GM12892 (cell line): ENCODE measurements at places on chromosomes 12 and 14.

GRCh38 chr12:48119834-48120195 is 651 bp downstream of the PFKM start:
- DNase-seq: no peak

DNA sequence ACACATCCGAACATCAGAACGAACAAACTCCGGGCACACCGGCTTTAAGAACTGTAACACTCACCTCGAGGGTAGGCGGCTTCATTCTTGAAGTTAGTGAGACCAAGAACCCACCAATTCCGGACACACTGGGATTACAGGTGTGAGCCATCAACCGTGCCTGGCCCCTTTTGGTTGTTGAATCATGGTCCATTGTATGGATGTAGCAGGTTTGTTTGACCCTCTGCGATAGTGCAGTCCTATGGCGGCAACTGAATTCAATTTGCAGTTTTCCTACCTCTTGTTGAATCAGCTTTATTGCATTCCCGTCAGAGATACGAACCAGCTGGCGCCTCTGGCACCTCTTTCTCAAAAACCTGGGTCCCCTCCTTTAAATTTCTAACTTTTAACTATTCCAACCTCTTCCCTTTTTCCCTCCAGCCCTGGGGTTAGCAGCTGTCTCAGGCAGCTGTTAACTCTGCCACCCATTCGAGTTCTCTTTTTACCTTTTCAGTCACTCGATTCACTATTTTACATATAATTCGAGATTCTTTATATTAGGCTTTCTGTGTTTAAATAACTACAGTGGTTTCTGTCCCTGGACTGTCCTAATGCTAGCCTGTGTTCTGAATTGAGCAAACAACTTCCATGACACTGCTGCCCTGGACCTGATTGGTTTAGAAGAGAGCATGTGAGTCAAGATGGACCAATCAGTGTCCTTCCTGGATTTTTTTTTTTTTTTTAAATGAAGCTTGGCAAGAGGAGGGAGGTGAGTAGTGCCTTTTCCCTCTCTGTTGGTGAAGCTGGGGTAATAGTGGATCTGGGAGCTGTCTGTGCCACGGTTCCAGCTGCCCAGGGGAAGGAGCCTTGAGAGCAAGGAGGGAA is 261.5 kb downstream of the PCNX1 start:
- DNase-seq: no peak

DNA sequence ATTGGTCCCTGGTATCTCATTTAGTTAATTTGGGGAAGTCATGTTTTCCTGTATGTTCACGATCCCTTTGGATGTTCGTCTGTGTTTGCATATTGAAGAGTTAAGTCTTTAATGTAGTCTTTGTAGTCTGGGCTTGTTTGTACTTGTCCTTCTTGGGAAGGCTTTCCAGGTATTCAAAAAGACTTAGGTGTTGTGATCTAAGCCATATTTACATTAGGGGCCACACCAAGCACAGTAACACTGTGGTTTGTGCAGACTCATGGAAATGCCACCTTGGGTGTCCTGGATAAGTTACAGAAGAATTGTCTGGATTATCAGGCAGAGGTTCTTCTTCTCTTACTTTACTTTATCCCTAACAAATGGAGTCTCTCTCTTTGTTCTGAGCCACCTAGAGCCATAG is 380.3 kb downstream of the CCER1 start:
- DNase-seq: no peak

- no peak for DNase-seq
Observed at GRCh38 chr12:58703866-58704265, 216.4 kb downstream of the LRIG3 start.

GRCh38 chr12:117972301-117972700 is 3.5 kb upstream of the KSR2 start:
- no peak for DNase-seq

DNA sequence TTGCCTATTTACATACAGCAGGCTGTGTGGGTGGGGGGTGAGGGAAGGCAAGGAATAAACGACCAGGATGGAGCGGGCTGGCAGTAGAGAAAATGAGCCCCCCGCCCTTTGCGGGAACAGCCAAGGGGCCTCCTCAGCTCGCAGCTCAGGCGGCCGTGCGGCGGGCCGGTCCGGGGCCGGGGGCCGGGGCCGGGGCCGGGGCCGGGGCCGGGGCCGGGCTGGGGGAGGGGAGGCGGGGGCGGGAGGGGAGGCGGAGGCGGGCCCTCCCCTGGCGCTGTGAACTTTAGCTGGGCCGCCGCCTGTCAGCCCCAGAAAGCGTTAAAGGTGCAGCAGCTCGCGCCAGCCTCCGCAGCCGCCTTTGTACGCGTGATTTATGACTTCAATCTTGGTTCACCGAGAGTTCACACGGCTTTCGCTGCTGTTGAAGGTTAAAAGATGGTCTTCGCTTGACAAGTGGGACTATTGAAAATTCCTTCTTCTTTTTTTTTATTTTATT is 28.8 kb downstream of the HOXC4 start:
- no peak for DNase-seq

DNA sequence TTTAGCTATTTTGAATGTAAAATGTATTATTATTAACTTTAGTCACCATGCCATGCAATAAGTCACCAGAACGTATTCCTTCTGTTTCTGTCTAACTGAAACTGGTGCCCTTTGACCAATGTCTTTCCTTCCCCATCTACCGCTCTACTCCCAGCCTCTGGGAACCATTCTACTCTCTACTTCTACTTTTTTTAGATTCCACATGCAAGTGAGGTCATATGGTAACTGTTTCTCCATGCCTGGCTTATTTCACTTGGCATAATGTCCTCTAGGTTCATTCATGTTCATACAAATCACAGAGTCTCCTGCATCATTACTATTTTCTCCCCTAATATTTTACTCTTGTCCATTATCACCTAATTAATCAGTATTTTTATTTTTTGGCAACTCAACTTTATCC is 160.1 kb downstream of the TMX1 start:
- no peak for DNase-seq

GRCh38 chr12:120214626-120215356 is 13.9 kb upstream of the RPLP0 start:
- no peak for DNase-seq

GRCh38 chr12:128245121-128245520 is 21.8 kb upstream of the TMEM132C start:
- DNase-seq: no peak

- DNase-seq: no peak
Observed at GRCh38 chr14:36313898-36314297, 6.5 kb downstream of the MBIP start.

DNA sequence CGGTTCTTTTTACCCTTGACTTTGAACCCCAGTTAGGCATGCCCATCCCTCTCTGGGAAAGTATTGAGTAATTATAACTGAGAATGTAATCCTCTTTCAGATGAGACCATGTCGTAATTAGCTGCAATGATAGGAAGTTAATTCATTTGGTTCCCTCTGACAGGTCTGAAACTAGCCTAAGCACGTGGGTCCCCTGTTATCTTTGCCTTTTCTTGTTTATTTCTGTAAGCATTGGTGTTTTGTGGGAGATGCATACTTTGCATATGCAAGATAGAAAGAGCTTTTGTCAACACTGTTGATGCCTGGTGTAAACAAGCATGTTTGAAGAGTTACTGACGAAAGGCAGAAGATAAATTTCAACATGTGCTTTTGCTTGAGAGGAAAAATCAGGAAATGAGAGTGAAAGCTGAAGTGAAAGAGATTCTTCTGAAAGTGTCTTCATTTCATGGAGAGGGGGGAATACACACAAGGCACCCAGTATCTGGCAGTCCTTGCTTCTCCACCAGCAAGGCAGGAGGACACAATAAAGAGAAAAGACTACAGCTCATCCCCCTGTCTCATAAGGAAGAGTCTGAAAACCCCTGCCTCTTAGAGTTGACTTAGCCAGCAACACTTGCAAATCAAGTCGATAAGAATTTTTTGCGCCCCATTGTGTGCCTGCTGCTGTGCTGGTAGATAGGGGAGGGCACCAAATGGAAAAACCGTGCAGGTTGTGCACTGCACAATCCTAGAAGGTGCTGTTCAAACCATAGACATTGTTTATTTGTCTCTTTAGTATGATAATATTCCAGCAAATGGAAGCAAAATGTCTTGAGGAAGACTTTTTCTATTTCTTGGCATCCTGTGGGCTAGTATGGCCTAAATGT is 77.8 kb downstream of the SLC24A4 start:
- DNase-seq: no peak

- DNase-seq: no peak
Observed at GRCh38 chr14:104253901-104254353, 115.5 kb downstream of the KIF26A start.

GRCh38 chr14:84036840-84037239 is 1493.1 kb upstream of the FLRT2 start:
- no peak for DNase-seq

GRCh38 chr12:30030693-30031374 is 247.1 kb upstream of the TMTC1 start:
- no peak for DNase-seq

- DNase-seq: no peak
Observed at GRCh38 chr14:102150083-102150482, 10.4 kb downstream of the WDR20 start.

DNA sequence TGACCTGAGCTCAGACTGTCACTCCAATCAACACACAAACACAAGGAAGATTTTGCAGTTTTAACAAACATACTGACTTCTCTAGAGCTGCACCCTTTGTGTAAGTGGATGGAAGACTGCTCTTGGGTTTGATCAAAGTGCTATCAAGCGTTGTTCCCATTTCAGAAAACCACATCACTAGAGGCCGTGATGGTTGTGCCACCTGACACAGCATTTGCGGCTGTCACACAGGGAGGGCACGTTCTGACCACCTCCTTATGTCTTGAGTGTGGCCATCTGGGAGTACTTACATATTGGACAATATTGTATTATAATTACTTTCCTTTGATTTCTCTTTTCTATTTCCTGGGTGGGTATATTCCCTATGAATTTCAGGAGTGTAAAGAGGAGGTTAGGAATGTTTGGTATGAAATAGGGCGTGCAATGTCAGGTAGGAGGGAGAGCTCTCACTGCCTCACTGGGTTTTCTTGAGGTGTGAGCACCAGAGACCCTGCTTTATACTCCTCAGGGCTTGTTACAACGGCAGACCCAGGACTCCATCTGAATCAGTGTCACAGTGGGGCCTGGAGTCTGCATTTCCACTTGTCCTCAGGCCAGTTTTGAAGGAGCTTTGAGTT is 74.3 kb downstream of the SYNE3 start:
- DNase-seq: no peak

GRCh38 chr14:32545506-32546210 is 216.6 kb downstream of the AKAP6 start:
- no peak for DNase-seq

DNA sequence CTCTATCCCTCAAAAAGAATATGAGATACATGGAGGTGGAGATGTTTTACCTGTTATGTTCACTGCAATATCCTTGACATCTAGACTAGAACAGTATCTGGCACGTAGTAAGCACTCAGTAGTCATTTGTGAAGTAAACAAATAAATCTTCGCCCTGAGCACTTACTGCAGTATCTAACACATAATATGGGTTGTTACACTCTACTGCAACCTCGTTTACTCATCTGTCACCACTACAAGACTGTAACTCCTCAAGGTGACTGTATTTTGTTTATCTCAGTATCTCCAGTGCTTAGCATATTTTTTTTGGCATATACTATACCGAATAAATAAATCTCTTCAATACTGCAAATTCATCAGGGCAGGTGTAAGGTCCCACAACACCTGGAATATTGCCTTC is 66.1 kb downstream of the WASHC3 start:
- no peak for DNase-seq

GRCh38 chr14:56394826-56395530 is 184.6 kb upstream of the TMEM260 start:
- no peak for DNase-seq

GRCh38 chr12:131321988-131322387 is 368.3 kb downstream of the ADGRD1 start:
- DNase-seq: no peak

DNA sequence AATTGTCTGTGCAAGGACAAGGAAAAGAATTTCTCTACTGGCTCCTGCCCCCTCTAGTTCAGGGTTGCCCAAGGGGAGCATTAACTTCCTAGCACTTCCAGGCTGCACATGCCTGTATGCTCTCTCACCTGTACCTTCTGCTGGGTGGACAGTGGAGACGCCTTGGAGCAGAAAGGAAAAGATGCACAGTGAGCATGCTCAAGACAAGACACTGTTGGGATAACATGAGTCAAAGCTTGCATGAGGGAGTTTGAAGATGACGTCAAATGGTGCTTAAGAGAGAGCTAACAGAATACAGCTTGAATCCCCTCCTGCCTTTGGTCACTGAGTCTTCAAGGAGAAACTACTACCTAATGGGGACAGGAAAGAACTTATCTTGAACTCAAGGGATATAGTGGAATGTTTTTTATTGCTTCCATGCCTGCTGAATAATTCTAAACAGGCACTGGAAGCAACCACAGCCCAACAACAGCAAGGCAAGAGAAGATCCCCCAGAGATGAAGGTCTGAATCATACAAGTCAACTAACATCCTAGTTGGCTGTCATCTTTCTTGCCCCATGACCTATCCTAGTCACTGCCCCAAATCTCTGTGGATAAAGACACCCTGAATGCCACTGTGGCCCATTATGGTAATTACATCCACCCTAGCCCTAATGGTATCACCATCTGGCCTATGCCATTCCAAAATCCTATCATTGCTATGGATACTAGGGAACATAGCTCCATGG is 23.5 kb downstream of the RPS6KA5 start:
- no peak for DNase-seq

GRCh38 chr12:125652681-125653080 is 587.4 kb downstream of the AACS start:
- DNase-seq: no peak

GRCh38 chr12:88753066-88753465 is 172.8 kb upstream of the KITLG start:
- no peak for DNase-seq

- no peak for DNase-seq
Observed at GRCh38 chr12:82682326-82682725, 4.4 kb upstream of the TMTC2 start.

DNA sequence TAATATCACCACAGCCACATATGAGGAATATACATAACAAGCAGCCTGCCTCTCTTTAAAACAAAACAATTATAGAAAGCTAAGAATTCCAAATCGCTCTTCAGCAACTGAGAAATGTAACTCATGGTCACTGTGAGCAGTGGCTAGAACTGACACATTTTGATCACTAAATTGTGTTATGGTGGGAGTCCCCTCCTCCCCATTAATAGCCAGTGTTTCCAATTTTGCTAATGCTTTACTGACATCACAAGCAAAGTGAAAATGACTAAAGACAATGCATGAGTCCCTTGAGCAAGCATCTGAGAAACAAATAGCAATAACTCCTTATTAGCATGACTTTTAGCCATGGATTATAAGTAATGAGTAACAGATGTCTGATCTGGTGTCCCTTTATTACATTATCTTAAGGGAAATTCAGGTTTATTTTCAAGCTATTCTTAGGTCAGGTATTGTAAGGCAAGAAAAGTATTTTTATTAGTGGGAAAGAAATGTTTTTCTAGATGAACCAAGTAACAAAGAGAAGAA is 148.3 kb downstream of the KCNH5 start:
- DNase-seq: no peak

DNA sequence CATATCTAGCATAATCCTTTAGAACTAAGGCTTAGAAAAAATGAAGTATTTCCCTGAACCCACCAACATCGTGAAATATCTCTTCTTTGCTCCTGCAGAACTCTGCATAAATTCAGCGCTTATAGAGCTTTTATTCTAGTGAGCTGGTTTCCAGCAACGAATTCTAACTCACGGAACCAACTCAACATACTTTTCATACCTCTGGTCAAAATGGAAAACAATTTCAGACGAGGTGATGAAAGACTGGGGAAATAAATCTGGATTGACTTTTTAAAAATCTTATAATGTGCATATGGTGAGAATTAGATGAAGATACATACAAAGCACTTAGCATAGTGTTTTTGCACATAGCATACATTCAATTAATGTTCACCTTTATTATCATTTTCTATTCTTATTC is 62.6 kb upstream of the BBS10 start:
- DNase-seq: no peak
